Central memory CD4-positive, alpha-beta T cell (primary cell): ENCODE measurements at places on chromosomes 7 and 10.
A peak's percentile ranks its signal among the peaks of the same experiment; 100 is the strongest.

GRCh38 chr10:31584098-31584631, 265.1 kb downstream of the ZEB1 start:
- no peak for DNase-seq

DNA sequence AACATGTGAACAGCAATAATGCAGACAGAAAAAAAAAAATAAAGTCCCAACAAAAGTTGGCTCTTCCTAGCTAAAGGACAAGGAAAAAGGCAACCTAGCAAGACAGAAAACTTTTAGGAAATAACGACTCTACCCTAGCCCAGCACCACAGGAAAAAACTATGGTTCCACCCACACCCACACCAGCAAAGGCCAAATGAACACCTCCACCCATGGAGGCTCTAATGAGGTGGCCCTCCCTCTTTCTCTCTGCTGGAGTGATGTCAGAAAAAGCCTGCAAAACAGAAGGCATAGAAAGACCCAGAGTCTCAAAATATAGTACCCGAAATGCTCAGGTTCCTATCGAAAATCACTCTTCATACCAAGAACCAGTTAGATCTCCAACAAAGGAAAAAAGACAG, 28.4 kb downstream of the SYPL1 start:
- DNase-seq = no peak

GRCh38 chr10:103649654-103650423, 156.3 kb downstream of the NEURL1 start:
- DNase-seq = no peak

GRCh38 chr7:106591146-106591545, 69.8 kb downstream of the CCDC71L start:
- no peak for DNase-seq

GRCh38 chr10:117622471-117623184, 80.1 kb downstream of the EMX2 start:
- DNase-seq = no peak

DNA sequence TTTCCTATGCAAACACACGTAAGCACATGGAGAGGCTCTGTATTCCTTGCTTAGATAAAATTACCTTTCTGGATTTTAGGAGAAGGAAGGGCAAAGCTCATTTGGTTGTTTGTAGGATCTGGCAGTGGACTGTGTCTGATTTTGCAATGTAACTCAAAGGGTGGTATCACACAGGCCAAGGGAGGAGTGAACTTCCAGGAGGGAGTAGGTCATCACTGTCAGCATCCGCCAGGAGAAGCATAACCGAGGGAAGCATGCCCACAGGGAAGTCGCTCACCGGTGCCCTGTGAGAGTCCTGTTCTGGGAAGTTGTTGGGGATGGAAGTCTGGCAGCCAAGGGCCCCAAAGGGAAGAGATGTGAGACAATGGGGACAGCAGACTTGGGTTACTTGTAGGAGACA, 74.4 kb downstream of the CFAP58 start:
- no peak for DNase-seq

DNA sequence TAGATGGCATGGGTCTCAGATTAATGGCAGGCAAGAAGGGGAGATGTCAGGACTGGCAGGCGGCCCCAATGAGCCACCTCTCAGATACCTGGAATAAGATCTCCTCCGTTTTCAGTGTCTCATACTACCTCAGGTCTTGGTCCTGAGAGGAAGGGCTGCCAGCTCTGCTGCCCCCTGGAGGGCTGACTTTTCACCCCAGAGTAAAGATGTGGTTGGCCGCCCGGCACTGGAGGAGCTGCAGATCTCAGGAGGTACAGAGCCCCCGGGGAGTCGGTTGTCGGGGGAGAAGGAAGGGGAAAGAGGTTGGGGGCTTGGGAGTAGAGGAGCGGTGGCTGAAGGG, 642 bp upstream of the COL13A1 start:
- DNase-seq = no peak

- no peak for DNase-seq
Observed at GRCh38 chr7:137804836-137805235, 41.9 kb downstream of the DGKI start.

GRCh38 chr7:94104301-94104700, 100.1 kb upstream of the BET1 start:
- DNase-seq = no peak

DNA sequence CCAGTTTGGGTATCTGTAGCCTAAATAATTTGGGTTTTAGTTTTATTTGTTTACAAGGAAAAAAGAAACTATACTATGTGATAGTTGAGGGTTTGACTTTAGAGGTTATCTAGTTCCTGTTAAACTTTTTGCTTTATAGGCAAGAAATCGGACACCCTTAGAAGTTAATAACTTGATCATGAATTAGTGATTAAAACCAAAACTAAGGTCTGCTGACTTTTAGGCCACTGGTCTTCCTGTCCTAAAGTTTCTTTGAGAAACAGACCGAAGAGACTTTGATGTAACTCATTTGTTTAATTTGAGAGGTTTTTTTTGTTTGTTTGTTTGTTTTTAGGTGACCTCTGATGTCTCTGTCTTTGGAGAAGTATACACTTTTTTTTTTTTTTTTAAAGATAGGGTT, 59.7 kb downstream of the PHTF2 start:
- no peak for DNase-seq

DNA sequence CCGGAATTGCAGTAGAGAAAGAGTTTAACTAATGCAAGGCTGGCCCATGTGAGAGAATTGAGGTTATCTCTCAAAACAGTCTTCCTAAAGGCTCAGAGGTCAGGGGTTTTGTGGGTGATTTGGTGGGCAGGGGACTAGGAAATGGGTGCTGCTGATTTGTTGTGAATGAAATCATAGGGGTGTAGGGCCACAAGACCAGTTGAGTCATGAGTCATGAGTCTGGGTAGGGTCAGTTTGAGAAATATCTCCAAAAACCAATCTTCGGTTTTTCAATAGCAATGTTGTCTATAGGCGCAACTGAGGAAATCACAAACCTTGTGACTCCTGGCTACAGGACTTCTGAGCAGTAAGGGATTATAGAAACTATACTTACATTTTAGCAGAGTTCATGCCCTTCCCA, 460.0 kb upstream of the NRP1 start:
- no peak for DNase-seq

DNA sequence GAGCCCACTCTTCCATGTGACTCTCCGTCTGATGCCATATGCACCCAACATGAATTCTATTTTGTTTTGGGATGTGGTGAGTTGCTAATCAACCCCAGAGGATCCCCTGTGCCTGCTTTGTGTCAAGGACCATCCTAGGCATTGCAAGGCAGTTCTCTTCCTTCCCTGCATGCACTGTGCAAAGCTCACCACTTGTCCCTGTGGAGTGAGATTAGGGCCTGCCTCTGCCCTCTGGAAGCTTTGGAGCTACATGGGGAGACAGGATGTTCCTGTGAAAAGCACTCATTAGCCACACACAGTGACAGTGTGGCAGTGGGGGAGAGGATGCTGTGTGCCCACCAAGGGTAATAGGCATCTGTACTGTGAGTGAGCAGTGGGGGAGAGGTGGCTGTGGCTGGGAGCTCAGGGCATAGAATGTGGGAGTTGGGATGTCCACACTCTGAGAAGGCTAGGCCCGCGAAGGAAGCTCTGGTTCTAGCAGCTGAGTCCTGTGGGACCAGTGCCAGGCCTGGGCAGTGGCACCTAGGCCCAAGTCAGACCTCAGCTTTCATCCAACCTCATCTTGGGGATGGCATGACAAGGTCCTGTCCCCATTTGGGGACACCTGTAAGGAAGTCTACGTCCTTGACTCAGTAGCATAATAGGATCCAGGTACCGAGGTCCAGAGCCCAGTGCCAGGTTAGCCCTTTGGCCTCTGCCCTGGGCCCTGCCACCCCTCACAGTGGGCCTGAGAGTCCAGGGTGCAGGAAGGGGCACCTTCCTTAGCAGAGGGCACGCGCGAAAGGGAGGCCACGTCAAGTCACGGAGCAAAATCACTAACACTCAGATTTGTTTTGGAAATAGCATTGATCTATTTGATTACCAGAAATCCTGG, 6.6 kb downstream of the ADRA2A start:
- DNase-seq = no peak

- no peak for DNase-seq
Observed at GRCh38 chr7:47253650-47254080, 328.2 kb downstream of the TNS3 start.

DNA sequence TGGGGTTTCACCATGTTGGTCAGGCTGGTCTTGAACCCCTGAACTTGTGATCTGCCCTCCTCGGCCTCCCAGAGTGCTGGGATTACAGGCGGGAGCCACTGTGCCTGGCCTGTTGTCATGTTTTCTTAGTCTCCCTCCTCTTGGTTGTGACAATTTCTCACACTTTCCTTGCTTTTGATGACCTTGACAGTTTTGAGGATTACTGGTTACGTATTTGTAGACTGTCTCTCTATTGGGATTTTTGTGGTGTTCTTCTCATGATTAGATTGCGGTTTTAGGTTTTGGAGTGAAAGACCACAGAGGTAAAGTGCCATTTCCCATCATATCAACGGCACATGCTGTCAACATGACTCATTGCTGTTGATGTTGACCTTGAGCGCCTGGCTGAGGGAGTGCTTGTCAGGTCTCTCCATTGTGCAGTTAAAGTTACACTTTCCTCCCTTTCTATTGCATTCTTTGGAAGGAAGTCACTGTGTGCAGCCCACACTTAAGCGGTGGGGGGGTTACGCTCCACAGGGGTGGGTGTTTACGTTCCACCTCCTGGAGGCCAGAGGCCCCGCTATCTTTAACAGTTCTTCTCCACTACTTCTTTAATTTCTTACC, 10.8 kb downstream of the NEURL1 start:
- DNase-seq = peak; percentile 39

DNA sequence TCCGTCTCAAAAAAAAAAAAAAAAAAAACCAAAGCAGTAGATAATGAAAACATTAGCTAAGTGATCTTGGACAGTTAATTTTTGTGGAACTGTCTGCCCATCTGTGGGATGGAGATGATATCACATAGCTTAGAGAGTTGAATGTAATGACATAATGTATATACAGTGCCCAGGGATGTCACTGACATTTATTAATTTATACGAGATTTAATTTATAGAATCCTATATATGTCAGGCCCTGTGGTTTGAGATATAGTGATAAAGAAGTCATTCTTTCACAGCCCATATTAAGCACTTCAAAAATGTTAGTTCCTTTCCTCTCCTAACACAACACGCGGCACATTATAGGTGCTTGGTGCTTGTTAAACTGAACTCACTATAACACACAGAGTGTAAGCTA, 4.0 kb downstream of the ENO4 start:
- DNase-seq = no peak

DNA sequence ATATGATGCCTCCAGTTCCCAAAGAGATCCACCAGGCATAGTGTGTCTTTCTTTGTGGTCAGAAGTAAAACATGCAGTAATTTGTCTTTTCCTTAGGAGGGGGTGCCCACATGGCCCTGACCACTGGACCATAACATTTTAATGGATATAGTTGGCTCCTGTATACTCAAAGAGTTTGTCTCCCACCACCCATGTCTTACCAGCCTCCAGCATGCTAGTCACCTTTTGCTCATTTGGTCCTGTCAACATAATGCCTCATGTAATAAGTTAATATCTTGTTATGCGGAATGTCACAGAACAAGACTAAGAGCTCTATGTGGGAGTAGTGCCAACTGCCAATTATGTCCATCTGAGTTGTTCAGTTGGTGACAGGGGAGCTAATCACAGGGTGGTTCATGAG, 83.4 kb upstream of the IFRD1 start:
- no peak for DNase-seq

GRCh38 chr7:26305090-26305868, 13.6 kb downstream of the SNX10 start:
- DNase-seq = no peak

DNA sequence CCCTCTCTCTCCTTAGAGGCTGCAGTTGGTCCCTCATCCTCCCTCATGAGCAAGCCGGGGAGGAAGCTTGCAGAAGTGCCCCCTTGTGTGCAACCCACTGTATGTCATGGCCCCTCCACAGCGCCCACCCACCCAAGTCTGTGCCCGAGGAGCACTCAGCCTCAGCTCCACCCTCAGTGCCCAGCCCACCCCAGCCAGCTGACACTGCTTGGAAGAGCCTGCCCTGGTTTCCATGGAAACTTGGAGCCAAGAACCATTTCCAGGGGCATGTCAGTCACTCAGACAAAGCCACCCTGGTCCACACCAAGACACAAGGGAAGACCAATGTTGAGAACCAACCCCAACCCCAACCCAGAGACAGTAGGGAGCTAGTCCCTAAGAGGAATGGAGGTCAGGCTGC, 79.5 kb downstream of the PAX2 start:
- no peak for DNase-seq

DNA sequence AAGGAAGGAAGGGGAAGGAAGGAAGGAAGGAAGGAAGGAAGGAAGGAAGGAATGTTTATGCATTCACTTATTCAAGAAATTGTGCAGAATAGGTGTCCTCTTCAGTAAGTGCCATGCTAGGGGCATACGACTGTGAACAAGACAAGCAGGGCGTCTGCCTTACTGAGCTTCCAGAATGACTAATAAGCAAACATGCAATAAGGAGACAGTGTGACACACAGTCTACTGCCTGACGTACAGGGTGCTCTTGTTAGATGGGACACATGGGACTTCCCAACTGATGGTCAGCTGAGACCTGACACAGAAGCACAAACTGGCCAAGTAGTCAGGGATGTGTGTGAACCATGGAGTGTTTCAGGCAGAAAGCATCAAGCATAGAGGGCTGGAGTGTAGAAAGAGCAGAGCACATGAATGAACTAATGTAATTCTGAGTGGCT, 18.2 kb downstream of the DNAJC12 start:
- no peak for DNase-seq

DNA sequence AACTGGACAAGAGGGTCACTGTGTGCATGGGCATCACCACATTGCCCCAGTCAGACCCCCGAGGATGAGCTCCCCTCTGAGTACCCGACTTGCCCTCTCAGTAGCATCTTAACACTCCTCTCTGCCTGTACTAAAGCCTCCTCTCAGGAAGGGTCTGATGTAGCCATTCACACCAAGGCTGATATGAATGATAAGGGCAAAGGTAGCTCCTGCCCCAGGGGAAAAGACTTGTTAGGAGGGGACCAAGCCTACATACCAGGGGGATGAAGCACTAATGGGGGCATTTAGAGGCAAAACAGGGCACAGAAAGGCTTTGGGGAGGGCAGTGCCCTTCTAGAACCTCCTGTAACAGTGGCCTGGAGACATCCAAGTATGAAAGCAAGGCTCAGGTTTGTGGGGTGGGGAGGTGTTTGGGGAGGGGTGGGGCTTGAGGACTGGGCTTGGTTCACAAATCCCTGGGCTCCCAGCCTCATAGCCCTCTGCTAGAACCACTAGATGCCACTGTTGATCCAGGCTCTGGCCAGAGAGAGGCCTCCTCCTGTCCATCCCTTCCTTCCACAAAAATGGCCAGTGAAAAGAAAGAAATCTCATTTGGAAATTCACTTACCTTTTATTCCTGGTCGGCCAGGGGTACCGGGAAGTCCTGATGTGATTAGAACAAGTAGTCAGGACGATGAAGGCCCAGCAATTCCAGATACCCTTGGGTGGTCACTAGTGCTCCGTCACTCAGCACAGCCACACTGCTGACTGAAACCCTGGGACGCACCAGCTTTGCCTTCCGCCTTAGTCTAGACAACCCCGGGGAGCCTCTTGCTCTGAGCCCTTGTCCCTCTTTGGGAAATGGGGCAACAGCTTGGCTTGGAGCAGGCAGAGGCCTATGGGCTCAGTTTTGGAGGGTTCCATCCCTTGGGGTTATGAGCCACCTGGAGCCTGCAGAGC, 40.3 kb downstream of the COL17A1 start:
- no peak for DNase-seq
